ENCODE measurements at places on chromosomes 2 and 18. TPM values are rescaled to one million over a fixed set of nuclear protein-coding genes. Genes with fewer than 3 reads are reported as not detected.

- no peak for DNase-seq
Observed at GRCh38 chr18:74113711-74114110, 33.9 kb downstream of the FBXO15 start.

PARD6G gene
- total RNA-seq = 2.1 TPM

DNA sequence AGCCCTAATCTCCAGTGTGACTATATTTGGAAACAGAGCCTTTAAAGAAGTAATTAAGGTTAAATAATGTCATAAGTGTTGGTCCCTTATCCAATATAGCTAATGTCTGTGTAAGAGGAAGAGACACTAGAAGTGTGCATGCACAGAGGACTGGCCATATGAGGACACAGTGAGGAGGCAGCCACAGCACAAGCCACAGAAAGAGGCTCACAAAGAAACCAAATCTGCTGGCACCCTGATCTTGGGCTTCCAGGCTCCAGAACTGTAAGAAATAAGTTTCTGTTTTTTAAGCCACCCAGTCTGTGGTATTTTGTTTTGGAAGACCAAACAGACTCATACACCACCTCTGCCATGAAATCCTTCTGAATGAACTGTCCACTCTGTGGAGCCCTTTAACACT, 186.4 kb upstream of the SLC39A10 start:
- DNase-seq = no peak

- DNase-seq = peak; percentile 51
Observed at GRCh38 chr2:133753665-133754064, 185.4 kb upstream of the NCKAP5 start.

- no peak for DNase-seq
Observed at GRCh38 chr2:42663828-42664227, 95.4 kb downstream of the MTA3 start.

GRCh38 chr2:152012697-152013096, 86.1 kb downstream of the CACNB4 start:
- DNase-seq = no peak

PHOSPHO2 gene
- 3.1 TPM for total RNA-seq

DNA sequence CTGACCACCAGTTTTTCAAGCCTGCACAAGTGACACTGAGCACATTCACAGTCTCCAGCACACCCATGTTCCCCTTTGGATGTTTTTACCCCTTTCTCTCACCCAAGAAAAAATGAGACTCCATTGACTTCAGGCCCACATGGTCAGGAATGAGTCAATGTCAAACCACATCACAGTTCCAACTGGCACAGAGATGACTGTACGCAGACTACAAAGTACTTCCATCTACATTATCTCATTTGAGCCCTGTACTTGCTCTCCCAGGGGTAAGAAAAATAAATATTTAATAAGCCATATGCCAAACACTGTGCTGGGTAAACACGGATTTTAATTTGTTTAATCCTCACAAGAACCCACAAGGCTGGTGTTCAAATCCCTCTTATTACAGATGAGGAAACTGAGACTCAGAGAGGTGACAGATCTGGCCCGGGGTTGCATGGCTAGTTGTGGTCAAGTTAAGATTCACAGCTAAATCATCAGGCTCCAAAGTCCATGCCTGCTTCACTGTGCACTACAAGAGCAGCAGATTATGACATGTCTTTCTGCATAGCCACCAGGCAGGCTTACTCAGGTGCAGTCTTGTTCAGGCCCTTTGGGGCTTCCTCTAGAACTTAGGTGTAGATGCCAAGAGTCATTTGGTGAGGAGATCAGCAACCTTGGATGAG, 106.1 kb downstream of the TXNL1 start:
- no peak for DNase-seq

- no peak for DNase-seq
Observed at GRCh38 chr2:227464361-227464760, 7.6 kb upstream of the AGFG1 start.

DNA sequence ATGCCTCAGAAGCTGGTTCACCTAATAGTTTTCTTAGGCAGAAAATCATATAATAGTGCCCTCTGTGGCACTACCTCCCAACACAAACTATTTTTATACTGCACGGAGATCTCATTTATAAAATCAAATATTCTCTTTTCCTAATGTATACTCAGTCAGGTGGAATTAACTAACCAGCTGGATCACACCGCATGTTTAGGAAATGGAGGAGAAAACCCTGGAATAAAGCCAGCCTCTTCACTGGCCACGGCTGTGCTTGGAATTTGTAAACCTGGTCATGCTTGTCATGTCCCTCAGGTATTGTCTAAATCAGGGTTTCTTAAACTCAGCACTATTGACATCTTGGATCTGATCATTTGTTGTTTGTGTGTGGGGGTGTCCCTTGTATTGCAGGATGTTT, 85.6 kb downstream of the DOCK10 start:
- DNase-seq = no peak

PPP1R7 gene
- 79.8 TPM for total RNA-seq

GRCh38 chr2:32553829-32554432, 73.9 kb upstream of the TTC27 start:
- no peak for DNase-seq

CHST9 gene
- 12.2 TPM for total RNA-seq

GRCh38 chr18:53947092-53947640, 277.3 kb downstream of the MBD2 start:
- no peak for DNase-seq

DNA sequence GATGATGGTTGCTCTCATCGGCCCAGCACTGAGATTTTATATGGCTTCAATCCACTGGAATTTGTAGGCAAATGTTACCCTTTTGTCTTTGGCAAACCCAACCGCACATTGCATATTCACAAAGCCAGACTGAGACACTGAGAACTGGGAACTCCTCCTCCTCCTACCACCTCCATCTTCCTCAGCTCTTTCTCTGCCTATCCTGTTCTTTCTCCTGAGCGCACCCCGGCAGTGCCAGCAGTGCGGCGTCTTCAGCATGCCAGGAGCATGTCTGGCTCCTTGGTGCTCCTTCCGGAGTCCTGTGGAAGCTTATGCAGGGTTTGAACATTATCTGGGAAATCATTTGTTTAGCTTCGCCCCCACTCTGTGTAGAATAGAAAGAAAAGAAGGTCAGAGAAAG, 50.8 kb downstream of the TRIB2 start:
- no peak for DNase-seq

DNA sequence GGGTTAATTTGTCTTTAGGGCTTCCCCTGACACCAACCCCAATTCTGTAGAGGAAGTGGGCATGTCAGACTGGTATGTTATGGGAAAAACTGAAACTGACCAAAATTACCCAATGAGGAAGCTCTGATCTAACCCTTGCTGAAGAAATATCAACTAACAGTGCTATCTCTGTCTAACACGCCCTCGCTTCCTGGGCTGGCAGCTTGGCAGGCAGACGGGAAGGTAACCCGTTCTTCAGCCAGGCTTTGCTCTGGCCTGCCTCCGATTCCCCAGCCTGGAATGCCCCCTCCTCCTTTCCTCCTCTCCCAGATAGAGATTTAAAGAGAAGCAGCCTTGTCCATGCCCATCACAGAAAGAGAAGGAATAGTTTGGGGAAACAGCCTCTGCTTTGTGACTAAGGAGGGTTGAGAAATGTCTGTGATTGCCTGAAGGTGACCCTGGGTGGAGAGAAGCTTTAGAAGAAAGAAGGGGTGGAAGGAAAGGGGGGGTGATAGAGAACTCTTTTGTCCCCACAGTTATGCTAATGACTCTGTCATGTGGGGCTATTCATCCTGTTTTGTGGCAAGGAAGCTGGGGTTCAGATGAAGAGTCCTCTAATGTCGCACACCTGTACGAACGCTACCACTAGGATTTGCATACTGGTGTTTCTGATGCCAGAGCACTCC, 15.4 kb downstream of the HK2 start:
- DNase-seq = peak; percentile 39

SULT1C4 gene
- 4.2 TPM for total RNA-seq

LCT gene
- total RNA-seq = not detected

GRCh38 chr18:3027370-3027891, 14.5 kb upstream of the LPIN2 start:
- no peak for DNase-seq

FBXO48 gene
- total RNA-seq = 1.3 TPM

DNA sequence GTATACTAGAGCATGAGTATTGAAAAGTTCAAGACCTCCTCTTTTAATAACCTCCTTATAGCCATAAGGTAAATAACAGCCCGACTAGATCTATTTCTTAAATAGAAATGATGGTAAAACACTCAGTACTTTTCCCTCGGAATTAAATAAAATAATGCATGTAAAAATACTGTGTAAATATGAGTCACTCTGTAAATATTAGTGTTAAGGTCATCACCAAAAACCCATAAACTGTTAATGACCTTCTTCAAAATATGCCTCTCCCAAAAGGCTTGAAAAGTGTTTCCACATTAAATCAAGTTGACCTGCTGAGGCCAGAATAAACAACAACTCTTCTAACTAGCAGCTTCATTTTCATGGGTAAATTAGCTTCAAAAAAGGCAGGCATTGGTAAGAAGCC, 25.3 kb upstream of the BZW1 start:
- no peak for DNase-seq

DNA sequence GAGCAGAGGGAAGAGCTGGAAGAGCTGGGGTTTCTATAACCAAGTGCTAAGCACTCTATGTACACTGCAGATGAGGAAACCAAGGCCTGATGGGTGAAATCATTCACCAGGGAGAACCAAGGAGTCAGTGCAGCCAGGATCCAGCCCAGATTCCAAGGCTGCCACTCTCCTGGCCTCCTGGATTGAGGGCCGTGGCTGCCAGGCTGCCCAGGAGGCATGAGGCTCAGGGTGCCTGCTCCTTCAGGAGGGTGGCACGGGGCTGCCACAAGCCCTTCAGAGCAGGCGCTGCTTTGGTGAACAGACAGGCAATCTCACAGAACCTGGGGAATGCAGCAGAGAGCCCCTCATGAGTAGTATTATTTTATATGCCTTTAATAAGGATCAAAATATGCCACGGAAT, 293.7 kb upstream of the HDAC4 start:
- DNase-seq = no peak

GRCh38 chr2:85648619-85649018, 19.4 kb downstream of the SFTPB start:
- peak; percentile 37 for DNase-seq

- DNase-seq = peak; percentile 71
Observed at GRCh38 chr2:54402350-54402749, 53.8 kb upstream of the SPTBN1 start.

GRCh38 chr2:225764346-225764745, 364.8 kb downstream of the NYAP2 start:
- DNase-seq = no peak

- DNase-seq = no peak
Observed at GRCh38 chr18:3293196-3293951, 31.4 kb downstream of the MYL12B start.

DNA sequence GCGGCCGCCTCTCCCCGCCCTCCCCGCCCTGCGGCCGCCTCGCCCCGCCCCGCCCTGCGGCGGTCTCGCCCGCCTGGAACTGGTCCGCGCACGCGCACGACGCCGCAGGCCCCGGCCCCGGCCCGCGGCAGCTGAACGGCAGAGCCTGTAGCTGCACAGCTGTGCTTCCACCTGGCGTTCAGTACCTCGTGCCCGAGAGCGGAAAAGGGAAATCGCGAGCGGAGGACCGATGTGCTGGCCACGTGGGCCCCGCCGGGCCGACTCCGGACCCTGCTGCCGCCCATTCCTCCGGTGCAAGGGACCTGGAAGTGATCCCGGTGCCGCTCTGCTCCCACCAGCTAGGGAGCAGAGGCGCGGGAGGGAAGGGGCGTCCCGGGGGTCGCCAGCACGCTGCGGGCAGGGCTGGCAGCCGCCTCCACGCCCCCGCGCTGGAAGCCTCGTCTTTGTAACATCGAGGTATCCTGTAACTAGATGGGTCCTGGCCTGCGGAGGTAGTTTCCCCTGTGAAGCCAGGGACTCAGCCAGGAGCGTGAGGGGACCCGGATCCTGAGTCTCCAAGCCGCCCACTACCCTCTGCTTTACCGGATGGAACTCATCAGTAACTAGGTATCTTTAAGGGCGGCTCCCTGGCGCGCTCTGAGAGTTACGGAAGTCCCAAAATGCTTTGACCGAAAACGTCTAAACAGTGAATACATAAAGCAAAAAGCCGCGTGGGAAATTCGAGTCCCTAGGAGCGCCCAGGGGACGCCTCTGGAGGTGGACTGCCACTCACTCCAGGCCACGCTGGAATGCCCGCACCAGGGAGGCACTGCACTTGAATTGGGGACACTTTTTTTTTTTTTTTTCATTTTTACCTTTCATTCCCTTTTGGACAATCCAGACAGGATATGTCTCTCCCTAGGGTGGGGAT, 704 bp upstream of the ODC1 start:
- peak; percentile 91 for DNase-seq

GAL3ST2 gene
- not detected for total RNA-seq

ANO7 gene
- total RNA-seq = 1.1 TPM

CFAP65 gene
- not detected for total RNA-seq

- no peak for DNase-seq
Observed at GRCh38 chr2:71191570-71191943, 35.3 kb downstream of the PAIP2B start.

NLRC4 gene
- total RNA-seq = 0.47 TPM
